ENCODE measurements at places on chromosomes 3 and 15.

GRCh38 chr3:156859578-156859977 lies 33.4 kb downstream of the LEKR1 start:
- no peak for DNase-seq

GRCh38 chr3:48142316-48142870 lies 45.8 kb downstream of the CDC25A start:
- DNase-seq: no peak

GRCh38 chr3:67781218-67781617 lies 126.8 kb upstream of the SUCLG2 start:
- DNase-seq: no peak

DNA sequence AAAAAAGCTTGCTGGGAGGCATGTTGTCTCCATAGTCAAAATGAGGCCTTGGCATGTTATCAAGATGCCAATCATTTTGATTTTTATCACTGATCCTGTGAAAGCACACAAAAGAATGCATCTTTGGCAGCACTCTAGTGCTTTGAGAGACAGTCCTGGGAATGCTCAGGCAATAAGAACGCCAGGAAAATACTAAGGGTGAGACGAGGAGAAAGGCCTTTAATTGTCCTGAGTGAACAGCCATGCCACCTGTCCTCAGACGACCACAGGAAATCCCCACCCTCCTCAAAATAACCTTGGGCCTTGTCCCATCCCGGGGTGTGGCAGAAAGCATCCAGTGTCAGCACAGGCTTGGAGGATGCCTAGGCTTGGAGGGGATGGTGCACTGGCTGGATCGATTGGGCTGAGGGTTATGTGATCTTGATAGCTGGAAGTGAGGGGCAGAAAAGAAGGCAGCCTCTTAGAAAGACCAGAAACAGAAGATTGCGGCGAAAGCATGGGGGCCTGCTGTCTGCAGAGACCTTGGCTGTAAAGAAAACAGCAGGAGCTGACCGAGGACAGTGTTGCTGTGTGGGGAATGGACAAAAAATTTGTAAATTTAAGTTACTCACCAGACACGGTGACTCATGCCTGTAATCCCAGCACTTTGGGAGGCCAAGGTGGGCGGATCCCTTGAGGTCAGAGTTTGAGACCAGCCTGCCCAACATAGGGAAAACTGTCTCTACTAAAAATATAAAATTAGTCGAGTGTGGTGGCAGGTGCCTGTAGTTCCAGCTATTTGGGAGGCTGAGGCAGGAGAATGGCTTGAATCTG lies 7.3 kb downstream of the TMEM158 start:
- DNase-seq: no peak

DNA sequence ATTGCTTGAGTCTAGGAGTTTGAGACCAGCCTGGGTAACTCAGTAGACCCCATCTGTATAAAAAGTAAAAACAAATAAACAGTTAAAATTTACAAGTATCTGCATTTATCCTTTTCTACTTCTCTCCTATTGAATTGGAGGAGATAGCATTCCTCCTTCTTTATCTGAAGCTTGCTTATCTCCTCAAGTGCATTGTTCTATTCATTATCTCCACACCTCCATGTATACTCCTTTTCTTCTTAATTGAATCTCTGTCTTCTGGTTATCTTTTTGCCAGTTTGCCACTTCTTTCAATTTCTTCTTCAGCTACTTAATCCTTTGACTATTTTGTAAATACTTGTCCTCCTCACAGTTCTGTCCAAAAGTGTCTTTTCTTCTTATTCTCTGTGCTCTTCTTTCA lies 88.6 kb downstream of the STRIT1 start:
- DNase-seq: no peak

DNA sequence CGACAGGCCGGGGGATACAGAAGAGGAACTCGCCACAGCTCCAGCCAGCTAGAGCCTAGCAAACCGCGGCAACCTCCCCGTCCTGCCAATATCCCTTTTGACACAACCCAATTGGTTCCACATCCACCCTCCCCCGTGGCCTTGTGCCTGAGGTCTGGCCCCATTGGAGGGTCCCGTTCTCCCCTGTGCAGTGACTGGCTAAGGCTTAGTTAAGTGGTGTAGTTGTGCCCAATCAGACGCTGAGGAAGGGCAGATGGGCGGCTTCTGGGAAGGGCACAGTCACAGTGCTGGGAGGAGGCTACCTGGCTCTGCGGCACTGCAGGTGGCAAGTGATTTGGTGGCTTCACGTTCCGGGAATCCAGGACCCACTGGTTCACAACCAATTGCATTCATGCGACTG lies 78.6 kb downstream of the SNRK start:
- DNase-seq: no peak

- DNase-seq: no peak
These were observed 213.6 kb downstream of the RBMS3 start for GRCh38 chr3:29494305-29495036.

- no peak for DNase-seq
These were observed 72.1 kb downstream of the EPHA3 start for GRCh38 chr3:89179355-89180001.

DNA sequence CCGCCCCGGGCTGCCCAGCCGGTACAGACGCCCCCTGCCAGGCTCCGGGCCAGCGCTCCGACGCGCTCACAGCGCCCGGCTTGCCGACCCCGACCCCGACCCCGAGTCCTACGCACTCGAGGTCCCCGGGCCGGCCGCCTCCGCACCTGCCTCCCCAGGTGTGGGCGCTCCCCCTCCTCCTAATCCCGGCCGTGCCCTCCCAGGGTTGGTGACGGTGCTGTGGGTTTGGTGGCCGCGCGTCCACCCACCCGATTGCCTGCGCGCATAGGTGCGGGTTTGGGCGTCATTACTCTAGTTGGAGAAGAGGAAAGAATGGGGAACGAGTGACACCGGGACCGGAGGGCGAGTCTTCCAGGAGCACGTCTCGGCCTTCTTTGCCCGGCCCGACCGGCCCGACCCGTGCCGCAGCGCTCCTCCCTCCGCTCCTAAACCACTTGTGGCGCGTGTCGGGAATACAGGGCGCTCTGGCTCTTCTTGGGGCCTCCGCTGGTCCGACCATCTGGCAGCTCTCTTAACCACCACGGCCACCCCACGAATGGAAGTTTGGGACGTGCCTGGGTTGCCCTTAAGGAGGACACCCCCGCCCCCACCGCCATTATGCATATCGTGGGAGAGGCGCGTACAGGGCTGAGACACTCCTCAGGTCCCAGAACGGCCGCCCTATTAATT lies 810 bp upstream of the THRB start:
- DNase-seq: peak; percentile 27

DNA sequence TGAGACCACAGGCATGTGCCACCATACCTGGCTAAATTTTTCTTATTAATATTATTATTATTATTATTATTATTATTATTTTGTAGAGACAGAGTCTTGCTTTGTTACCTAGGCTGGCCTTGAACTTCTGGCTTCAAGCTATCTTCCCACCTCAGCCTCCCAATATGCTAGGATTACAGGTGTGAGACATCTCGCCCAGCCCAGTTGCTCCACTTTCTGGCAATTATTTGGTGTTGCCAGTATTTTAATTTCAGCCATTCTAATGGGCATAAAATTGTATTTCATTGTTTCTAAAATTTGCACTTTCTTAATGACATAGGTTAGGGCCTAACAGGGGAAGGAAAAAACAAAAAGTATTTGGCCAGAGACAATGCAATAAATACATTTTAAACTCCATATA lies 1217.6 kb upstream of the ALCAM start:
- no peak for DNase-seq

GRCh38 chr3:174223042-174223441 lies 636.1 kb upstream of the NAALADL2 start:
- DNase-seq: no peak

DNA sequence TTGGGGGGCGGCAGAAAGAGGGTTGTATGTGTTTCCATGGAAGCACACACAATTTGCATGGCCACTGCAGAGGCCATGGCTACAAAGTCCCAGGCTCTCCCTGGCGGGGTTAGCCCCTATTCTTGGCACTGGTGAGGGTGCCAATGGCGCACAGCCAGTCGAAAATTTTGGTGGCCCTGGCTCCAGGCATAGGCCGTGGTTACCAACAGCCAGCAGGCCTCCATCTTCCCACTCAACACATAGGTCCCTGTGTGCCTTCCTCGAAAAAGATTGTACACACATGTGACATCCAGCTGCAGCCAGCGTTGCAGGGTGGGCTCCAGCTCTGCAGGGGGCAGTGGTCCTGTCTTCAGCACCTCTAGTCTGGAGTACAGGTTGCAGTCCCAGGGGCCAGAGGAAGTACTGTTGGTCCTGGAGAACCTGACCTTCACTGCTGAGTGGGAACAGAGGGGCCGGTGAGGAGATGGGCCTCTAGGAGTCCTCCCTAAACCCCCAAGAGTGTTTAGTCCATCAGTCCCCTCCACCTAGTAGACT lies 7.1 kb downstream of the P4HTM start:
- no peak for DNase-seq

DNA sequence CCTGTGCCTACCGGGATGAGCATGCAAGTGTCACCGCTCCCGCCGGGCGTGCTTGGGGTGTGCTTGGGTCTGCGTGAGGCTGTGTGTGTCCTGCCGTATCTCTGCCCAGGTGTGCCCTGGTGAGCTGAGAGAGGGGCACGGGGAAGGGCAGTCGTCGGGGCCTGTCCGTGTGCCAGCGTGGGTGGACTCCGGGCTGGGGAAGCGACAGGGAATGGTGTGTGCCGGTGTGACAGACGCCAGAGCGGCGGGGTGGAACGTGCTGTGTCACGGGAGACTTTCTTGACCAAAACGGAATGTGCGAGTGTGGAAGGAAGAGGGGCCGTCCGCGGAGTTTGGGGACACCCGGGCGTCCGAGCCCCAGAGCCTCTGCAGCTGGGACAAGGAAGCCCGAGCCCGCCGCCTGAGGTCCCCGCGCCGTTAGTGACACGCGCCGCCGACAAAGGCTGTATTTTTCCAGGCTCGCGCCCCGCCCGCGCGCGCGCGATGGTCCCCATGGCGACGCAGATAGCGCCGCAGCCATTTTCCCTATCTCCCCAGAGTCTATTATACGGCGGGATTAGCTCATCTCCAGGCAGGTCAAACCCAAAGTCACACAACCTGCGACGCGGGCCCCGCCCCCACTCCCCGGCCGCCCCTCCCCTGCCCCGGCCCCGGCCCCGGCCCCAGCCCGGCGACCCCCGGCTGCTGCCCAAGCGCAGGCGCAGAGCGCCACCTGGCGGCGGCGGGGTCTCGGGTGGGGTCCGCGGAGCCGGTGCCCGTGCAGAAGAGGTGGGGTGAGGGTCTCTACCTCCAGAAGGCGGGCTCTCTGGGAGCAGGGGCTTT lies 4.5 kb upstream of the GATA2 start:
- DNase-seq: peak; percentile 54

DNA sequence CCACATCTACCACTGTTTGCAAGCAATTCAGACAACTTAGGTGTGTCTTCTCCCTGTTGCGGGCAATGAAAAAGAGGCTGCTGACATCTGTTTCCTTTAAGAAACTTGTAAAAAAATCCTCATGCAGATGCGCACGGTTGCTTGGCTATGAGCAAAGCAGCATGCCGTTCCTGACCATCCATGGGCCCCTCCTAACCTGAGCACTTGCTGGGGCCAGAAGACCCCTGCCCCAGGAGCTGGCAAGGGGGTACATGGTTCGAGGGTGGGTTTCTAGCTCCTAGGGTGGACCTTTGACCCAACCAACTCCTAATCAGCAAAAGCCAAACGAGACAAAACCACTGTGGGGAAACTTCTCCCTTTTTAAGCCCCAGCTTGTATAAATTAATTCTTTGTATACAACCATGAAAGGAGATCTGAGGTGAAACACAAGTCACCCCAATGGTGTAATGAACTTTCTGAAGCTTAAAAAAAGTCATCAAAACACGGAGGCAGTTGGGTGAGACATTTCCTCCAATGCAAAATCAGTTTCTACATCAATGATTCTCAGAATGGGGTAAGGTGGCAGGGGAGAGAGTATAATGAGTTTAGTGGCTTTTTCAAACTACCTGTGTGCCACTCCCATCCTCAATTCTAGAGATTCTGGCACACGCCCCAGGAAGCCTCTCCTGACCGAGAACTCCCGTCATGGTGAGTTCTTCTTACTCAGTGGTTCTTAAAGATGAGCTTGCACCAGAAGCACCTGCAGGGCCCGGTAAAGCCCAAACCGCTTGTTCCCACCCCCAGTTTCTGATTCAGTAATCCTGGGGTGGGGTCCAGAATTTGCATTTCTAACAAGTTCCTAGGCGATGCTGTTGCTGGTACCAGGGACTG lies 44.1 kb downstream of the CPN2 start:
- DNase-seq: no peak

DNA sequence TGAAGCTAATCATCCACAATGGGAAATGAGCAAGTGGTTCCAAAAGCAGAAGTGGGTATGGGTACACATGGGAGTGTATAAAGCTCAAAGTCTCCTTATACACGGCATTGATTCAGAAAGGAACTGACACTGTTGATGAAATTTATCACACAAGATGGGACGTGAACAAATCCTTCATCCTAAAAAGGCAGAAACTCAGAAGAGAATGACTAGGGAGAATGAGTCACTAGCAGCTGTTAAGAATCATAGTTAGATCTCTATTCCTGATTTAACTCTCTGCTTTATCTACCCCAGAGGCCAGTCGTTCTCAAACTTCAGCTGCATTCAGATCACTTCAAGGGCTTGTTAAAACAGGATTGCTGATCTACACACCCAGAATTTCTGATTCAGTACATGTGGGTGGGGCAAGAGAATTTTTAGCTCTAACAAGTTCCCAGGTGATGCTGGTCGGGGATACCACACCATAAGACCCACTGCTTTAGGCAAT lies 97.7 kb upstream of the PHLDB2 start:
- no peak for DNase-seq

- DNase-seq: no peak
These were observed 1433.9 kb upstream of the CADM2 start for GRCh38 chr3:83524901-83525300.

DNA sequence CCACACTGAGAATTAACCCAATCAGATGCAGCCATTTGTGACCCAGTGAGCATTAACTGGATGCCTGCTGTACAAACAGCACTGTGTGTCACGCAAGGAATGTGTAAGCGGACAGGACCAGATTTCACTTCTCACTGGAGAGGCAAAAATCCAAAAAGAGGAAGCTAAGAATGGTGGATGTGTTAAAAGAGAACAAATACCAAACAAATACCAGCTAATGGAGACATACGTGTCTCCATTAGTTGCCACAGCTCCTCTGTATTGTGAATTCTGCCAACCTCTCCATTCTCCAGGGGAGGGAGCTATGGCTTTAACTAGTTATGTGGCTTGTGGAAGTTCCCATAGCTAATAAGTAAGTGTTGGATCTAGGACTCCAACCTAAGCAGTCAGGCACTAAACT lies 2.6 kb downstream of the LTF start:
- no peak for DNase-seq

- DNase-seq: peak; percentile 65
These were observed 1.3 kb downstream of the BHLHE40 start for GRCh38 chr3:4980229-4981203.

- no peak for DNase-seq
These were observed 2.4 kb downstream of the ANKRD63 start for GRCh38 chr15:40280260-40281056.

GRCh38 chr3:156038869-156039268 lies 81.5 kb upstream of the KCNAB1 start:
- DNase-seq: no peak

- no peak for DNase-seq
These were observed 68.0 kb downstream of the PDZRN3 start for GRCh38 chr3:73556520-73557372.

GRCh38 chr3:17674082-17674686 lies 68.2 kb downstream of the TBC1D5 start:
- no peak for DNase-seq

- no peak for DNase-seq
These were observed 2.6 kb downstream of the RBMS3 start for GRCh38 chr3:29283231-29284119.
